Stimulated activated CD4-positive, alpha-beta T cell treated with anti-CD3 and anti-CD28 coated beads, Interleukin-1b, Interleukin-23, amount 100 ng/mL, for 1 hour (primary cell): ENCODE measurements at places on chromosomes 1 and 21.

DNA sequence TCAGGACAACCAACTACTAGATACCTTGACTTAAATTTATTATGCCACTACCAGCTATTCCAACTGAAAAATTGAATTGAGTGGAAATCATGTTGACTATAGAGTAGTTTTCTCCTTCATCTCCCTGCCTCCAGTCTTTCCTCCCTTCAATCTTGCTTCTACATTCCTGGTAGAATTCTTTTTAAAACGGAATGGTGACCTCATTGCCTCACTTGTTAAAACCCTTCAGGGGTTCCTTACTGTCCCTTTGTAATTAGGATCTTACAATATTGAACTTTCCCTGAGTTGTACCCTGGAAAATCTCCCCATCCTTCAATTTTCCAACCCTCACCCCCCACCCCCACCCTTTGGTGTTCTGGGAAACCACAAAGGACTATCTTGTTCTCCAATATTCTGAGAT is 82.8 kb upstream of the ZNF326 start:
- no peak for DNase-seq

DNA sequence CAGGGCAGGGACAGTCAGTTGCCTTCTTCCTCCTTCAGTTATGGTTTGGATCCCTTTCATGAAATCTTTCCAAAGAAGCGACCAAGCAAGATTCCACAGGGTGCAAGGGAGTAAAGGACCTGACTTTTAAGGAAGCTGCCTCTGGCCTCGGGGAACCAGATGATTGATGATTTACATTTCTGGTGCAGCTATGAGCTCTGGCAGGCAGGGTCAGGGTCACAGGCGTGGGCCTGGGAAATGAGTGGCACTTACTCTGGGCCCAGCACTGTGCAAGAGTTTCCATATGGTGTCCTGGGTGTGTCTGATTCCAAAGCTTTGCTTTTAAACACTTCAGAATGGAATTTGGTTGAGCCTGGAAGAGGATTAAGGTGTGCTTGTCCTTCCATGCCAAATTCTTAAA is 7.2 kb upstream of the CRABP2 start:
- DNase-seq = no peak

- DNase-seq = no peak
Measured at GRCh38 chr1:244450597-244451538, 841 bp downstream of the ADSS2 start.

DNA sequence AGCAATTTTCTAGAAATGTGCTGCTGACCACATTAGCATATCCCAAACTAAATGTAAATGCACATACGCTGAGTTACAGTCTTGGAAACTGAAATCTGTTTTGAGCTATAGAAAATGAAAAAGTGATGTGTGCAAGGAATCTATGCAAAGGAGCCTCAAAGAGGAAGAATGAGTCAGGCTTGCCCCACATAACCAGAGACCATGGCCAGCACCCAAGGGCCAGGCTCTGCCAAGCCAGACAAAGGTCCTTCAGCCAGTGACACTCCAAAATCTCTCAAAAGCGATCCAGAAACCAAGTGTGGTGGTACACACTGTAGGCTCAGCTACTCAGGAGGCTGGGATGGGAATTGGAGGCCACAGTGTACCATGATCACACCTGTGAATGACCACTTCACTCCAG is 195.2 kb downstream of the TOMM20 start:
- no peak for DNase-seq

- no peak for DNase-seq
Measured at GRCh38 chr21:45821315-45821962, 160.1 kb upstream of the COL6A1 start.

DNA sequence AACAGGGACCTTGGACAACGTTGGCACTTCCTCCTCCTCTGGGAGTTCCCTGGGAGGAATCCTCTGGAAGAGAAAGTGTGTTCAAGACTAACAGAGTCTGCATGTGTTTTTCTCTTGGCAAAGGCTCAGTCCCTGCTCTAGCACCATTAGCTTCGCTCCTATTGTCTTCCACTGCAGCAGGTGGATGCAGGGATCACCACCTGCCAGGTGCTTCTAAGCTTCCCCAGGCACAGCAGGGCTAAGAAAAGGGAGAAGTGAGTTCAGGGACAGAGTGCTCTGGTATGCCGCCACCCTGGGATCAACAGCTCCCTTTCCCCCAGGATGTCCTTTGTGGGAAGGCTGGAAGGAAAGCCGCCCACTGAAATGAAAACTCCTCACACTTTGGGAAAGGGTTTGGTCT is 43.9 kb upstream of the IL20 start:
- DNase-seq = no peak

GRCh38 chr21:34336245-34336644 is 27.6 kb upstream of the KCNE2 start:
- no peak for DNase-seq

- no peak for DNase-seq
Measured at GRCh38 chr1:3399732-3400131, 54.7 kb upstream of the ARHGEF16 start.

GRCh38 chr21:45845063-45845769 is 136.4 kb upstream of the COL6A1 start:
- no peak for DNase-seq

DNA sequence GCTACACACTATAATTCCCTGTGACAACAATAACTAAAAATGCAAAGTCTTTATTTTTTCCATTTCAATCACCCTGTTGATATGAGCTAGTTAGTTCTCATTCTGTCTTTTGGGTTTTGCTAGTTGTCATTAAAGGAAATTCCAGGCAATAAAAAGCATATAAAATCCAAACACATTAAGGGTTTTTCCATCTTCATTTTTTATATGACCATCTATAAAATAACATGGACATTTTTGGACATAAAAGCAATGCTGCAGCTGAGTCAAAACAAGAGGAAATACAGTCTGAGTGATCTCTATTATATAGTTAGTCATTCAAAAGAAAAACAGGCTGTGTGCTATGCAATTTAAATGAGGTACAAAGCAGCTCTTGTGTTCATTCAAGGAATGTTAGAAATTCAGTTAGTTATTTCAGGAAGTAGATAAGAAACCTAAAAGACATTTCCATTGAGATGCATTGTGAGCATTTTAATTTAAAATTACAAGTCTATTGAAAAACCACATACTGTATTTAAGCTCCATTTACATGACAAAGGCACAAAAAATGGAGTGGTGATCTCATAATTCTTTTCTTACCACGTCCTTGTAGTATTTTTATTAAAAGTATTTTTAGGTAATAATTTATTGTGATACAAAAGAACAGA is 67.3 kb upstream of the BCL10 start:
- no peak for DNase-seq

DNA sequence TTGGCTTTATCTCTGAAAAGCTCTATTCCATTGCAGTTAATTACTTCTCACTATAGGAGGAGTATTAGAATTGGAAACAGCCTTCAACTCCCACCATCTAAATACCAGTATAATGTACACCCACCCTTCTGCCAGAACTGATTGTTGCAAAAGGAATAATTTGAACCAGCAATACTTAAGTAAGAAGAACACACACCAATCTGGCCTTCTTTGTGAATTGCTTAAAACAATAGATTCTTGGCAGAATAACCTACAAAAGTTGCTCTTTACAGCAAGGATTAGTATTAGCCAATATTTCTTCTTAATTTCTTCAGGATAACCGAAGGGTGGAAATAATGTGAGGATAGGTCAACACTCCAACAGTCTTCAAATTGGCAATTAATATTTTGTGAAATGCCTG is 54.9 kb upstream of the ADAMTS5 start:
- no peak for DNase-seq

DNA sequence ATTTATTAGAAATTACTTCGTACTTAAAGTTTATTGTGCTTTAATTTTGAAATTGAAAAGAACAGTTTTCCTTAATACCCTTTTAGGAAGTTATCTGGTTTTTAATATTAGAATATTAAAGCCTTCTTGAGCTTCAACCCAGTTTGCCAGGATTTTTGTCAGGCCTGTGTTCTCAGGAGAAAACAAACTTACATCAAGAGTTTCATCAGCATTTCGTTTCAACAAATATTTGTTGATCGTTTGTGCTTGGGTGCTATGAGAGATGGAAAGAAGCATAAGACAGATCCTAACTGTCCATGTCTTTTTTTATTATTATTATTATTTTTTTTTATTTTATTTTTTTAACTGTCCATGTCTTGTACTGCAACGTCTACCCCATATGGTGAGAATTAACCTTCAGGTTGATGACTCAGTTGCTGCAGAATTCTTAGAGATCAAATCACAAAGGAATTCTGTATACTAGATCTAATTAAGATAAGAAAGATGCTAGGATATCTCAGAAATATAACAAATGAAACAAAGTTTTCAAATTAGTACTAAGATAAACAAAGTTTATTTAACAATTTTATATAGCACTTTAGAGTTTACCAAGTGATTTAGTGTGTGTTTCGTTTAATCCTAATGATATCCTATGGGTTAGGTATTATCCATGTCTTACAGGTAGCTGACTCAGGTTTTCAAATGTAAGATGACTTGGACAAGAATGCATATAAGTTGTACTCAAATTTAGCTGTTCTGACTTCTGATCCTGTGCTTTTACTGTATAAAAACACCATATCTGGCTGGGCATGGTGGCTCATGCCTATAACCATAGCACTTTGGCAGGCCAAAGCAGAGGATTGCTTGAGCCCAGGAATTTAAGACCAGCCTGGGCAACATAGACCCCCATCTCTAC is 14.3 kb downstream of the FBXO28 start:
- no peak for DNase-seq

- no peak for DNase-seq
Measured at GRCh38 chr1:235863699-235864093, 3.0 kb downstream of the LYST start.

- no peak for DNase-seq
Measured at GRCh38 chr21:42215942-42216725, 2.8 kb upstream of the ABCG1 start.

DNA sequence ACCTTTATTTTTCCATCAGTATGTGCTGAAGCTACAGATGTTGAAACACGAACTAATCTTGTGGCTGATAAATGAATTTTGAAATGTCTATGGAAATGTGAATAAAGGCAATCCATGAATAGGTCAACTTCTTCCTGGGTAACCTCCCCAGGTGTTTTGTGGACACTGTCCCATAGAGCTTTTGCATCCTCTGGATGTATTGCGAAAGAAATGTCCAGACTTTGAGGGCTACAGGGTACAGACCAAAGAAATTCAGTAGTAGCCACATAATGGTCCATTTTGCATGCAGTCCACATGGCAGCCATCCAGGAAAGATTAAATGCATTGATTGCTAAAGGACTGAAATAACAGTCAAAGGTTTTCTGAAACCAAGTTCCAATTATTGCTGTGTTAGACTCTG is 21.5 kb upstream of the DARS2 start:
- DNase-seq = no peak

DNA sequence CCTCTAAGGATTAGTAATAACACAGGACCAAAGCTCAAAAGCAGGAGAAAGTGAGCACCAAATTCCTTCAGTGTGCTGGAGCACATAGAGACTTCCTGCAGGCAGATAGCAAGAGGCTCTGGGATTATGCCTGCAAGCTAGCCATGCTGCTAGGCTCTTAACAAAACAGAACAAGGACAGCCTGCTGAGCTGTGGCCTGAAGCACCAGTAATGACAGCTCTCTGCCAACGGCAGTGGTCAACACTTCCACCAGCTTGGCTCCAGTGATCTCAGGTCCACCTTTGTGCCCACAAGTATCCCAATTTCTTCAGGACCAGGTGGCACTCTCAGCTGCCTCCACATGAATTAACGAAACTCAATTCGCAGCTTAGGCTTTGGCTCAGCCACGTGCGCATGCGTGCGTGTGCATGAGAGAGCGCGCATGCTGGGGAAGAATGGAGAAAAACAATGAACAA is 64.2 kb downstream of the SLC45A1 start:
- DNase-seq = no peak

- DNase-seq = no peak
Measured at GRCh38 chr1:168752171-168752832, 23.3 kb upstream of the DPT start.
